GM12878 (cell line): ENCODE measurements at places on chromosomes 3 and 15.

DNA sequence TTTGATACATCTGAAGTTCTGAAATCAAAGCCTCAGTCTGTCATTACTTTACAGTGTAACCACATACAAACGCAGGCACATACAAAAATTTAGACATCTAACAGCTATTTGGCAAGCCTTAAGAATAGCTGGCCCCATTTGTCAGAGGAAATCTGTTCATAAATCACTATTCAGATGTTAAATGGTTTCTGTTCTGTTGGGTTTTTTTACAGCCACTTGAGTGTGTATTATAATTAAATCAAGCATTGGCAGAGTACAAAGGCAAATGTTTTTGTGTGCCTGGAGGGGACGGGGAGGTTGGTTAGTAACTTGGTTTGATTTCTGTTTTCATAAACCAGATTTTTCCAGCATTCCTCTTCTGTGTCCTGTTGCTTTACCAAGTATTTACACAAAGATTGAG lies 24.1 kb downstream of the PIGB start:
- no peaks in the 10 kb centered on the region for H3K4me1 ChIP-seq
- H3K36me3 ChIP-seq: no peaks in the 10 kb centered on the region
- no peak overlapping the region for H3K27ac ChIP-seq
- H3K27me3 ChIP-seq: no peaks in the 10 kb centered on the region
- DNase-seq: no peak
- no peak overlapping the region for H3K4me3 ChIP-seq

- H3K27me3 ChIP-seq: peaks cover 2% of the 10 kb centered on the region
- DNase-seq: peak; percentile 7
Measured at GRCh38 chr3:184513276-184514170, 48.1 kb upstream of the EPHB3 start.

DNA sequence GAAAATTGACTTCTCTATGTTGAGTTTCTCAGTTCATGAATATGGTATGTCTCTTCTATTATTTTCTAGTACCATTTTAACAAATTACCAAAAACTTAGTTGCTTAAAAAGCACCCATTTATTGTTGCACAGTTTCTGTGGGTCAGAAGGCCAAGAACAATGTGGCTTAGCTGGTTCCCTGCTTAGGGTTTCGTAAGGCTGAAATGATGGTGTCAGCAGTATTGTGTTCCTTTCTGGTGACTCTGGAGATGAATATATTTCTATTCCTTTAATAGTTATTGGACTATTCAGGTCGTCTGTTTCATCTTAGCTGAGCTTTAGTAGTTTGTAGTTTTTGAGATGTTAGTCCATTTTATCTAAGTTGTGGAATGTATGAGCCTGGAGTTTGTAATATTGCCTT lies 44.9 kb downstream of the IL1RAP start:
- no peaks in the 10 kb centered on the region for H3K36me3 ChIP-seq
- no peak overlapping the region for H3K27ac ChIP-seq
- no peaks in the 10 kb centered on the region for H3K4me1 ChIP-seq
- DNase-seq: no peak

DNA sequence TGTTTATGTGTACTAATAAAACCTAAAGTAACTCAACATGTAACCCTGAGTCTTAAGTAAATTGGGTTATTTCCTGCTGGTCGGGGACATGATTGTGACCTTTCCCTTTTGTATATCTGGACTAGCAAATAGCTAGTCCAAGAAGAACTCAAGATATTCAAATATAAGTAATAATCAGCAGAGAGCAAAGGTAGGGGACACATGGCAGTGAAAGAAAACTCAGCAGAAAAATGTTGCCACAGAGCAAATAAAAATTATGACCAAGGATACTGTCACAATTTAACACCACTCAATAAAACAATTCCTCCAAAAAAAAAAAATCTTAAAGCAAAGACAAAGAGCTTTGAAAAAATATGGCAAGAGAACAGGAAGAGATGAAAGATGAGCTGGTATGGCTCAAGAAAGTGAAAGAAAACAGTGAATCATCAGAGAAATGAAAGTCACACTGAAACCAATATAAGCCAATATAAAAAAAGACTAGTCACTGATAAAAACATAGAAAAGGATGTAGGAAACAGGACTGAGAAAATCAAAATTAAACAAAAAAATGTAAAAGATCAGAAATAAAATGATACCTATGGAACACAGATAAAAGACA lies 43.4 kb downstream of the HLTF start:
- H3K27ac ChIP-seq: peak overlapping the region; percentile 73
- H3K27me3 ChIP-seq: no peaks in the 10 kb centered on the region
- H3K4me3 ChIP-seq: no peak overlapping the region
- peaks cover 15% of the 10 kb centered on the region; the same call in 1 of the 2 replicates for H3K36me3 ChIP-seq

DNA sequence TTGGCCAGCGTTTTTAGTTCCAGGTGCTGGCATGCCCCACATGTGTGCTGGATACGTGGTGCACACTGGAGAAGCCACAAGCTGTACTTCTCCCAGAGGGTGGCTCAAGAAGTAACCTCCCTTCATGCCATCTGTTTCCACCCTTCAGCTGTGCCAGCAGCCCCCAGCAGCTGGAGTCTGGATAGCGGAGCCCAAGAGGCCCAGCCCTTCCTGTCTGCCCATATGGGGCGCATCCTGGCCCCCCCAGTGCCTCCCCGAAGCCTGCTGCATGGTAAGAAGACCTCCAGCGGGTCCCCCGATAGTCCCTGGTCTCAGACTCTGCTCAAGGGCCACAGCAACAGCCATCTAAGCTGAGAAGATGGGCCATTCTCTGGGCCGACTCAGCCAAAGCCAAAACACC lies 5.8 kb upstream of the MANF start:
- no peak overlapping the region for H3K27ac ChIP-seq
- no peak for DNase-seq
- no peak overlapping the region for H3K4me3 ChIP-seq
- no peaks in the 10 kb centered on the region for H3K27me3 ChIP-seq

- no peaks in the 10 kb centered on the region for H3K4me1 ChIP-seq
- DNase-seq: no peak
- H3K36me3 ChIP-seq: no peaks in the 10 kb centered on the region
- H3K4me3 ChIP-seq: no peak overlapping the region
- no peak overlapping the region for H3K27ac ChIP-seq
Measured at GRCh38 chr15:61064651-61065050, 164.5 kb downstream of the RORA start.

DNA sequence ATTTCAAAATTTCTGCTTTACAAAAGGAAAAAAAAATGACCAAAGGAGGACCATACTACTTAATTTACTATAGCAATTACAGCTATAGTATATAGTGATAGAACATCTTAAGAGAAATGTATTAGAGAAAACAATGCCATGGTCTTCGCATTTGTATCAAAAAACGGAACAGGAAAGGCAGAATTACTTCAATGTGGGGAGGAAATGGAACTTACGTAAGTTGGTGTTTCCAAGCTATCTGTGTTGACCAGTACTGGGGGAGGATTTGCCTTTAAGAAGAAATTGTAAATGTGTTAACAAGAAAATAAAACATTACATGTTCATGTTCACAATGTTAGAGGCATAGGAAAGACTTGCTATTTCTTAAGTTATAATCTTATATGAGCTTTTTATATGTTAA lies 119.9 kb upstream of the MELTF start:
- no peak overlapping the region for H3K27ac ChIP-seq
- H3K27me3 ChIP-seq: no peaks in the 10 kb centered on the region
- H3K4me1 ChIP-seq: no peaks in the 10 kb centered on the region
- no peak overlapping the region for H3K4me3 ChIP-seq
- H3K36me3 ChIP-seq: peaks cover 1% of the 10 kb centered on the region; the same call in 1 of the 2 replicates
